Memory B cell (primary cell): ENCODE measurements at places on chromosomes 6 and 20.

DNA sequence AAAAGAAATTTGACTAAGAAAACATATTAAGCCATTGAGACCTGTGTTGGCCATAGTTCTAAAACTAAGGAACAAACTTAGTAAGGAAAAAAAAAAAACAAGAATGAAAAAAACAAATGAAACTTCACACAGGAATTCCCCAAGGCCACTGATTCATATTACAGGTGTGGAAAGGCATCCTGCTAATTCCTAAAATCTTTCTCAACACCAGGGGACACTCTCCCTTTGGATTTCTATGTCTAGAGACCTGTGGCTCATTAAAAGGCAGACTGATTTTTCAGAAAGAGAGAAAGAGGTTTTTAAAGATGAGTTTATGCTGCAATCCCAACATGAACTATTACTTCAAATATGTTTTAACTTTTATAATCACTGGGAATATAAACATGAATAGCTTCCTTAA, at the start of gene OR12D1:
Gene OR12D1, plus strand, starts transcription at position 341 of the 400 bp plus-strand sequence.
- no peak for DNase-seq

- DNase-seq, result no peak
Measured at GRCh38 chr20:57257701-57258453, 8.6 kb downstream of the BMP7 start.

DNA sequence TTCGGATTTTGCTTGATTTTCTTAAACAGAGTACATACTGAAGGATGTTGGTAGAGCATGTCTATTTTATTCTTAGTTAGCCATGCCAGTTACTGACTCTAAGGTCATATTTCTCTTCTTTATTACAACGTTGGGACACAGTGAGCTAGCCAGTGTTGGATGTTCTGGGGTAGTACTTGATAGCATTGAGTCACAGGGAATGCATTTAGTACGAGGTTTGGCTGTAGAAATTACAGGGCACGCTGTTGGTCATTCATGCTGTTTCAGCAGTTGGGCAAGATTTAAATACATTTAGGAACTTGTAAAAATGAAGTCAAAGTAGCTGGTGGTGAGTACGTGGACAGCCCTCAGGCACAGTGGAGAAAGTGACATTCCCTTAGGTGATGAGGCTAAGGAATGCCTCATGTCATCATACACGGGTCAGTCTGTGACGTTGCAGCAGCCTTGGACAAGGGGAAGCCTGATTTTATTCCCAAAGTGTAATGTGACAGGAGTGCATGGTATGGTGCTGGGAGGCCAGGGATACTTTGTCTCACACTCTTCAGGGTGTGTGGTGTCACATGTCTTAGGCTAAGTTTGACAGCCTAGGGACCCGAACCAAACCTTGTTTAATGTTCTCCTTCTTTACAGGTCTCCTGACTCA, 57.7 kb upstream of the SLC22A1 start:
- DNase-seq, result no peak

DNA sequence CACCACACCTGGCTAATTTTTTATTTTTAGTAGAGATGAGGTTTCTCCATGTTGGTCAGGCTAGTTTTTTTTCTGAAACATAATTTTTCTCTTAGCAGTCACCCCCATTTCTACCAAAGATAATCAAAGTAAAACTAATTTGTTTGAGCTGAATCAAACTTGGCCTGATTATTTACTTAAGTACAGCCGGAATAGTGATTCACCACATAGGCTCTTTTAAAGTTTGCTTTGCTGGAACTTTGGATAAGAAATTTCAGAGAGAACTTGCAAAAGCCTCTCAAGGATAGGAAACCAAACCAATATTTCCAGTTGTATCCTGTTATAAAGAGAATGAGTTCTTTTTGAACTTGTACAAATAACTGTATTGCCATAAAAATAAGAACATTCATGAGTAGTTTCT, 105.0 kb upstream of the SYNCRIP start:
- no peak for DNase-seq

DNA sequence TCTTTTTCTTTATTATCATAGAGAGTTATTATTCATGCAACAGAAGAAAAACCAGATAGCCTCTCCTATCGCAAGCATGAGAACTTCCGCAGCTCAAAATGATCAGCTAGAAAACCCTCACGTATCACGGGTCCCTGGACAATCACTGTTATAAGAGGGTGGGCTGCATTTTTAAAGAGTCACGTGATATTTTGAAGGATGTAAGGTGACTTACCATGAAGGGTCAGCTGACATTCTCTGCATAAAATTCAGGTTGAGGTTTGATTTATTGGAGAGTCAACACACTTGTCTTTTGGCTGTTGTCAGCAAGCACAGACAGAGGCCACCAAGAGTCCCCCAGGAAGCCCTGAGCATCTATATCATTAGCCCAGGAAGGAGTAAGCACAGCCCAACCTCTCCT, 39.5 kb downstream of the ID4 start:
- DNase-seq, result no peak

DNA sequence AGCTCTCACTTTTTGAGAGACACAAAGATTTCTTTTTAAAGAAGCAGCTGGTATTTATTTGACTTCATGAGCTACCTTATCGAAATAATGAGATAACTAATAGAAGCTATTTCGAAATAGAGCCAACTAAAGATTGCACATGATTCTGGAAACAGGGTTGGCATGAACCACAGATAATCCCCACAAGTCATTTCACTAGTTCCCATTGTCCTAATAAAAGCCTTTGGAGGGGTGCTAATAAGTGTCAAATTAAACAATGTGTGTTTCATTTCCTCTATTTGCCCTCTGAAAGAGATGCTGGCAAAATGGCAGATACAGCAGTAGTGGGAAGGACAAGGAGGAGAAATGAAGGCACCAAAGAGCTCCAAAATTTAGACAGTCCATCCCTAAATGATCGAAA, 78.6 kb upstream of the RIPOR2 start:
- DNase-seq, result no peak

DNA sequence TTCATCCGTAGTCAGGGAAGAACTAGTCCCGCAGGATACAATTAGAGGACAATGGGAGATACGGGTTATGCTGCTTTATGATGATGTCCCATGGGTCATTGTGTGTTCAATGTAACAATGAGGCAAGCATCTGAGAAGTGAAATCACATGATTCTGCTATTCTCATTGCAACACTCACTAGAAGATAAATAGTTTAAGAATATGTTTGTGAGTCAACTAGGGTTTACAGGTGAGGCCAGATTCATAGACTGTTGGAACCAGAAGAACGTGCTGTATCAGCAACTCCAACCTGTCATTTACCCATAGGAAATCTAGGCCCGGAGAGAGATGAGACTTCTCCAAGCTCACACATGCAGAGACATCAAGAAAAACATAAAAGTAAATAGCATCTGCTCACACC, 80.8 kb downstream of the SCML4 start:
- no peak for DNase-seq

DNA sequence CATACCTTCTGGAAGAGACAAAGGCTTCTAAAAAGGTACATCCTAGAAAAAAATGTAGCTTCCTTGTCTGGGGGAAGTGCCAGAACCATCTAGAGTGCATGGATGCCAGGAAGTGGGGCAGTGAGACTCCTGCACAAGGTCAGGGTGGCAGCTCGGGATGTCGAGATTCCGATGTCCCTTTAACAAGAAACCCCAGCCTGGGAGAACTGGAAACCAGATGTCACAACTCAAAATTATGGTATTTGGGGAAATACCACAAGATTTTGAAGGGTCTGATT, 168.4 kb downstream of the ZDHHC14 start:
- DNase-seq, result no peak

GRCh38 chr6:163820745-163821458, 406.4 kb downstream of the QKI start:
- DNase-seq, result no peak

- no peak for DNase-seq
Measured at GRCh38 chr6:7827142-7827541, 83.4 kb downstream of the TXNDC5 start.

DNA sequence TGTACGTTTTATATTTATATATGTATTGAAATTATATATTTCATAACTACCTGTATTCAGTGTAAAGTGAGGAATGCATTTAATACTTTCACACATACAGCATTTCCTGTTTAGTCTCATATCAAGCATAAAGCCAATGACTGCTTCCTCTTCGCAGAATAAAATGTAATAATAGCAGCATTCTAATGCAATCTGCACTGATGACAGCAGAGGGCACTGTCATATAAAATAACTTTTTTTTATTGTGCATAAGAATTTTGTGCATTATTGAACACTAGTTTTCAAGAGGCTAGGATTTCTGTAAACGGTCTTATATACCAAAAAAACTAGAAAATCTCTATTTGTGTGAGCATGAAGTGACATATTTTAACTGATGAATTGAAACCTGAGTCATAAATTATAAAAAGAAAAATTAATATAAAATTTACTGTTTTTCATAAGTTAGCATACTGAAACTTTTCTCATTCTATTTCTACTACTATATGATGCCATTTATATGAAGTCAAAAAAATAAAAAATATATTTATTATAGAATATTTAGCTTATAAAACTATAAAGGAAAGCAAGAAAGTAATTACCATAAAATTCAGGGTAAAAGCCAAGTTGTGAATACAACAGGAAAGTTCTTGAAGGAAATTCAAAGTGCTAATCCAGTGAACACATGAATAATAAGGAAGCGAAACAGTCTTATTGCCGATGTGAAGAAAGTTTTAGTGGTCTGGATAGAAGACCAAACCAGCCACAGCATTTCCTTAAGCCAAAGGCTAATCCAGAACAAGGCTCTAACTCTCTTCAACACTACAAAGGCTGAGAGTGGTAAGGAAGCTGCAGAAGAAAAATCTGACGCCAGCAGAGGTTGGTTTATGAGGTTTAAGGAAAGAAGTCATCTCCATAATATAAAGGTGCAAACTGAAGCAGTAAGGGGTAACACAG, 36.3 kb downstream of the RNF146 start:
- DNase-seq, result peak; percentile 52

GRCh38 chr6:167441715-167442206, 116.9 kb downstream of the TTLL2 start:
- DNase-seq, result no peak

DNA sequence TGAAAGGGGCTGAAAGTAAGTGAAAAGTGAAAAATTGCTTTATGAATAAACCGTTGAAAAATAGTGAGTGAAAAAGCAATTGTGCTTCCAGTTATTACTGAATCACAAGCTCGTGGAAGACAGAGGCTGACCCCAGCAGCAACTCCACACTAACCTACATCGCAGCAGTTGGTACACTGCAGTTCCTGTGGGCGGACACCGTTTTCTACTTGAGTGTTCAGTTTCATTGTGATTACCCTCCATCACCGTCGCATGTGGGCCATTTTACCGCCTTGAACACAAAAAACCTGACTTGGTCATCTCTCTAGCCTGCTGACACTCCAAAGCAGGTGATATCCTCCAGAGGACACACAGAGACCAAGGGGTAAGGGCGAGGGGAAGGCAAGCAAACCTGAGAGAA, 28.4 kb downstream of the PRDM1 start:
- no peak for DNase-seq

GRCh38 chr20:58678806-58679205, 13.8 kb upstream of the NPEPL1 start:
- no peak for DNase-seq

DNA sequence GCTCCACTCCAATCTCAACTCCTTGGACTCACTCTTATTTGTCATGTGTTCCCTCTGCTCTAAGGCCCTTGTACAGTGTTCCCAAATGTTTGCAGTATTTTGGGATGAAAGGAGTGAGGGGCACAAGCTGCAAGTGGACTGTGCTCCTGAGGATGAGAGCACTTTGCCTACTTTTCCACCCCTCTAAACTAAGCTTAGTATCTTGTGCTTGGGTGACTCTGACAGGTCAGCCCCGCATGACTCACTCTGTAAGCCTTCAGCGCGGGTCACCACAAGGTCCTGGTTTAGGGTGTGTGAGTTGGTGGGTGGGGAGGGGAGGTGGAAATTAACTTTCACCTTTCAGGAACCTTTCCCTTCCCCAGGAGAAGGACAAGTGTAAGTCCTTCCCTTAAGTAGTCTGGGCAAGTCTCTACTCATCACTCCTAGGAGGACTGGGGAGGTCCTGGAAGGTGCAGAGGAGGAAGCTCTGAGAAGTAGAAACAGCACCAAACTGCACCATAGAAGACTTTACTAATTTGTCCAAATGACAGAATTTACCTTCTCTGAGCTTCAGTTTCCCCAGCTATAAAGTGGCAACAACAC, 68.8 kb upstream of the EPB41L1 start:
- no peak for DNase-seq

GRCh38 chr6:105739764-105740163, 336.9 kb upstream of the PREP start:
- DNase-seq, result no peak

DNA sequence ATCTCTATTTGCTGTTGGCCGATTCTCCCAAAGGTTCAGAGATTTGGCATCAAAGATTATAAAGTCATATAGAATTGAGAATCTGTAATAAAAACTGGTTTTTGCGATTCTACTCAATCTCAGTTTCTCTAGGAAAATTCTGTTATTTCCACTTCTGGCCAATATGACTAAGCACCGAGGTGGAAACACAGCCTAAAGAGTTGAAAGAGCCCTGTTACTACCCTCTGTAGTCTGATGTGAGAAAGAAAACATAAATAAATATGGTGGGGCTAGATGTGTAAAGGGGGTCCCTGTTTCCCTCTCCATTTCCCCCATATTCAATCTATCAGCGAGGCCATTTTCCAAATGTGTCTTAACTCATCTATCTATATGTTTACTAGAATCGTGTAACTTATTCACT, 83.4 kb downstream of the PRDM1 start:
- no peak for DNase-seq

GRCh38 chr6:24481449-24481848, 7.9 kb downstream of the GPLD1 start:
- no peak for DNase-seq

DNA sequence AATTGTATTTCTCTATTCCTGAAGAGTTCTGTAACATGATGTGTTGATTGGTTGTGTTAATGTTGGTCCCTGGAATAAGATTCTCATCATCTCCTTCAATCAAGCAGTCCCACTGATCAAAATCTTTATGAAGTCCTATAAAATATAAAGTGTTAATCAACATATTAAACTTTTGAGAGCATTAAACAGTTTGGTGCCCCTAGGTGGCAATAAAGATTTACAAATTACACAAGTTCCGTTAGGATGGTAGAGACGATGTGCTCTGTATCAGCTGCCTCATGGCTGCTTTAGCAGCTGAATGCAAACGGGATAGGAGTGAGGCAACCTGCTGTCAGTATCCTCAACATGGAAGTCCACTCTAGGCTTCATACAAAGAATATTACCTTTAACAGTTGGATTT, 16.9 kb downstream of the TDRD6 start:
- no peak for DNase-seq

DNA sequence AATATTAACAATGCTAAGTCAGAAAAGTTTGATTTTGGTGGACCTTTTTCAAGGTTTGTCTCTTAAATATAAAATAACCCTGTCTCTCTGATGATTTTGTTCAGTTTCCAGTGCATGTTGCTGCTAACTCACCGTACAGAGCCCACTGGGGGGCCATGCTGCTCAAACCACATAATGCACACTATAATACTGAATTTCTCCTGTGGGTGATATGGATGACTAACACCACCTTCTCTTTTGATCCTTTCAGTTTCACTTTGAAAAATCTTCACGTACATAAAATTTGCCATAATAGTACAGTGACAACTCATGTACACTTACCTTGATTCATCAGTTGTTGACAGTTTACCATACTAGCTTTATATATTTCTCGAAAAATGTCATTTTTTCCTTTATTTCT, 506.6 kb upstream of the MAN1A1 start:
- no peak for DNase-seq

- DNase-seq, result no peak
Measured at GRCh38 chr20:17688965-17689364, 6.9 kb upstream of the RRBP1 start.

- DNase-seq, result no peak
Measured at GRCh38 chr6:97275804-97276203, 7.2 kb downstream of the MMS22L start.
